Stimulated activated CD4-positive, alpha-beta T cell treated with anti-CD3 and anti-CD28 coated beads, TNF-alpha, amount 100 ng/mL, for 4 hours (primary cell): ENCODE measurements at places on chromosomes 16 and 17.

DNA sequence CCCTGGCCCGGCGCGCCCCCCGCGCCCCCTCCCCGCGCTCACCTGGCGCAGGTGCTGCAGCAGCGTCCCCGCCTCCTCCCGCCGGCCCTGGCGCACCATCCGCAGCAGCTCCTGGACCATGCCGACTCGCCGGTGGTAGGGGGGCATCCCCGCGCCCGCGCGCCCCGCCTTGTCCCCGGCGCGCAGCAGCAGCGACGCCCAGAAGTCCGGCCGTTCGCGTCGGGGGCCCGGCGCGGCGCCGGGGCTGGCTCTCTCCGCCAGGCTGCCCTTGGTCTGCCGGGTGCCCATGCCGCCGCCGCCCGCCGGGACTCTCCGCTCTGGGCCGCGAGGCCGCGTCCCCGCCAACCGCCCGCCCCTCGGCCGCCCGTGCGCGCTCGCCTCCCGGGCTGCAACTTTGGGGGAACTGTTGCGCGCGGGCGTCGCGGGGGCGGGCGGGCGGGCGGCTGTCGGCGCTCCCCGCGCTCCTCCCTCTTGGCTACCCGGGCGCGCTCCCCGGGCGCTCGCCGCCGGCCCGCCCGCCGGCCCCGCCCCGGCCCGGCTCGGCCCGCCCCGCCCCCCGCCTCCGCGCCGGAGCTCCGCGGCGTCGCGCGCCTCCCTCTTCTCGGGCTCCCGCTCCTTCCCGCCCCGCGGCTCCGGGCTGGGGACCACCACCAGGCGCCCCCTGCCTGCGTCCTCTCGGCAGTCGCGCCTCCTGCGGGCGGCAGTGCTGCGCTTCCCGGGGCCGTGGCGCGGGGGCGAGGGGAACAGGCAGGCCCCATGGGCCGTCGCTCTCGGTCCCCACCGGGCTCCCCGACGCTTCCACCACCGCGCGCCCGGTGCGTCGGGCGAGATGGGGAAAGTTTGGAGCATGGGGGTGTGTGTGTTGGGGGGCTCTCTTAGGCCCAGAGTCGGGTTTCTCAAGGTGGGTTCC, at the start of gene LRRC75A:
LRRC75A (minus strand) TSS at position 491 of the 910 bp plus-strand sequence; CDS start at position 288, 203 bp downstream.
- DNase-seq = peak; percentile 41

DNA sequence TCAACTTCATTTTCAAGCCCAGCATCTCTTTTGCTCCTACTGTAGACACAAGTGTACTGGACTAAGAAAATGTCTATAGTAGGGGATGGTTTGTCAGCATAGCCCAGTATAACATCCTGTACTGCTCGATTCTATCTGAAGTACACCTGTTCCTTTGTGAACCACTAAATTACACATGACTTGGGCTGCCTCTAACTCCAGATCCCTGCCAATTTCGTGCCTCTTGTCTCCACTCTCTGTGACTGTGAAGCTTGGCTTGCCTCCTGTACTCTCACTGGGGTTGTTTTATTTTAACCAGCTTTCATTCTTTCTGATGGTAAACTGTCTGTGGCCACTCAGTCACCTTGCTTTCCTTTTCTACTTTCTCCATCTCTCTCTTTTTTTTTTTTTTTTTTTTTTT, 24.5 kb downstream of the GFOD2 start:
- no peak for DNase-seq

GRCh38 chr17:14621826-14622614, 321.1 kb downstream of the HS3ST3B1 start:
- no peak for DNase-seq

DNA sequence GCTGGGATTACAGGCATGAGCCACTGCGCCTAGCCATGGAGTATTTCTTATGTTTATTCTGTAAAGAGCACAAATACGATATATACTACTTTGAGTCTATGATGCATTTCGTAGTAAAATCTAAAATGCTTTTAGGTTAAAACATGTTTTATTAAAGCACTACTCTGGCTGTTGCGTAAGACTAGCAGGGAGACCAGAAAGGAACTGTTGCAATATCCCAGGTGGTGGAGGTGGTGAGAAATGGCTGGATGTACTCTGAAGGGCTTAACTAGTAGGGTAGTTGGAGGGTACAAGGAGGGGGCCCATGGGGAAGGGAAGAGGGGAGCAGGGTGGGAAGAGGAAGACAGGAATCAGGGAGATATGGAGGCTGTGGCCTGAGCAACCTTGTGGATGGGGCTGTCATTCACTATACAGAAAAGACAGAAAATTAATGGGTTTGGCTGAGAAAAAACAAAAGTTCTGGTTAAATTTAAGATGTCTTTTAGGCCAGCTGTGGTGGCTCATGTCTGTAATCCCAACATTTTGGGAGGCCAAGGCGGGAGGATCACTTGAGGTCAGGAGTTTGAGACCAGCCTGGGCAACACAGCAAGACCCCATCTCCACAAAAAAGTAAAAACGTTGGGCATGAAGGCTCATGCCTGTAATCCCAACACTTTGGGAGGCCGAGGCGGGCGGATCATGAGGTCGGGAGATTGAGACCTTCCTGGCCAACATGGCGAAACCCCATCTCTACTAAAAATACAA, 35.8 kb downstream of the ST3GAL2 start:
- no peak for DNase-seq

- DNase-seq = no peak
Measured at GRCh38 chr17:43353393-43353792, 45.4 kb upstream of the ARL4D start.

- no peak for DNase-seq
Measured at GRCh38 chr17:63555500-63556156, 5.4 kb downstream of the DCAF7 start.

DNA sequence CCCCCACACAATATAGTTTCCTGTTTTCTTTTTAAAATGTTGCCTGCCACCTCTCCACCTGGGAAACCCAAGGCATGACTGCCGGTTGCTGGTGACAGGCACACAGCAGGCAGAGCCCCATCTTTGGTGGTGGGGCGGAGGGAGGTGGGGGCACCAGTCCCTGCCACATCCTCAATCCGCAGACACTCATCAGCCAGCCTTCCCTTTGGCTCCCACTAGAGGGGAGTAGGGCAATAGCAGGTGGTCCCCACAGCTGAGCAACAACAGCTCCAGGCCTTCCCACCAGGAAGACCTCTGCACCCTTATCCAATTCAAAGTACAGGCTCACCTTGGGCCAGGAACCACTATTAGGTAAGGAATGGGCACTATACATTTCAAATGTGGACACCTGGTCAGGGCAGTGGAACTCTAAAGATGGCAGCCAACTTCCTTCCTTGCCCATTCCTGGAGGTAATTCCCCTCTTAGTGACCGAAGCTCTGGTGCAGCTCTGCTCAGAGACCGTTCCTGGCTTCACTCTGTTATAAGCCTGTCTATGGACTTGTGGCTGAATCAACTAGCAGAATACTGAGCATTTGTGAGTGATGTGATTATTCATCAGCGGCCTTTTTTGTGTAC, 13.9 kb downstream of the RECQL5 start:
- no peak for DNase-seq

DNA sequence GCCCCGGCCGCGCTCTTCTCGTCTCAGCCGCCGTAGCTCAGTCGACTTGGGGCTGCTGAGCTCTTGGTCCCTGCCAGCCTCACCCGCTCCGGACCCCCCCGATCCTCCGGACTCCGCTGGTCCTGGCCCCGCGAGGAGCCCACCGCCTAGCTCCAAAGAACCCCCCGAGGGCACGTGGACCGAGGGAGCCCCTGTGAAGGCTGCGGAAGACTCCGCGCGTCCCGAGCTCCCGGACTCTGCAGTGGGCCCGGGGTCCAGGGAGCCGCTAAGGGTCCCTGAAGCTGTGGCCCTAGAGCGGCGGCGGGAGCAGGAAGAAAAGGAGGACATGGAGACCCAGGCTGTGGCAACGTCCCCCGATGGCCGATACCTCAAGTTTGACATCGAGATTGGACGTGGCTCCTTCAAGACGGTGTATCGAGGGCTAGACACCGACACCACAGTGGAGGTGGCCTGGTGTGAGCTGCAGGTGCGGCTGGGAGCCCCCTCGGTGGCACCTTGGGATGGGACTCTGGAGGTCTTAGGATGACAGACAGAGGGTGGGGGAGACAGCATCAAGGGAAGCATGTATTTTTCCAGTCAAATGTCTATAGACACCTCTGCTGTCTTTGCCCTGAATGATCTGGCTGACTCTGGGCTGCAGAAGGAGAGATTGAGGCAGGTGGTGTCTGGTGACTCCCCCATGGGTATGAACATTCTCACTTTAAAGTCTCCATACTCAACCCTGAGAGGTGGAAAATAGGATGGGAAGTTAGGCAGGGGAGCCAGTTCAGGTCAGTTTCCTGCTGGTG, 635 bp downstream of the WNK4 start:
- no peak for DNase-seq

DNA sequence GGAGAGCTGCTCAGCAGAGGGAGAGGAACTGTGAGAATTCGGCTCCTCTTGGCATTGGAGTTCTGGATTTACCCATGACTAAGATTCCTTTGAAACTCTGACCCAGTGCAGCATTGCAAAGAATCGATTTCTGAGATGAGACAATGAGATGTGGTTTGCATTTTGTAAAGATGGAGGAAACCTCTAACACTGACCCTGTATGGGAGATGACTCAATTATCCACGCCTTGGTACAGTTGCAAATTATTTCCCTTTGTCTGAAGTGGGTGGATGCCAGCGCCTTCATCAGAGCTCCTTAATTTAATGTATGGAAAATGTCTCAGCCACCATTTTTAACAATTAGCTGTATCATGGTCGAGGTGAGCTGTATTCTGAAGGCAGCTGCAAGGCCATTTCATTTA, 53.4 kb downstream of the NUP93 start:
- no peak for DNase-seq

DNA sequence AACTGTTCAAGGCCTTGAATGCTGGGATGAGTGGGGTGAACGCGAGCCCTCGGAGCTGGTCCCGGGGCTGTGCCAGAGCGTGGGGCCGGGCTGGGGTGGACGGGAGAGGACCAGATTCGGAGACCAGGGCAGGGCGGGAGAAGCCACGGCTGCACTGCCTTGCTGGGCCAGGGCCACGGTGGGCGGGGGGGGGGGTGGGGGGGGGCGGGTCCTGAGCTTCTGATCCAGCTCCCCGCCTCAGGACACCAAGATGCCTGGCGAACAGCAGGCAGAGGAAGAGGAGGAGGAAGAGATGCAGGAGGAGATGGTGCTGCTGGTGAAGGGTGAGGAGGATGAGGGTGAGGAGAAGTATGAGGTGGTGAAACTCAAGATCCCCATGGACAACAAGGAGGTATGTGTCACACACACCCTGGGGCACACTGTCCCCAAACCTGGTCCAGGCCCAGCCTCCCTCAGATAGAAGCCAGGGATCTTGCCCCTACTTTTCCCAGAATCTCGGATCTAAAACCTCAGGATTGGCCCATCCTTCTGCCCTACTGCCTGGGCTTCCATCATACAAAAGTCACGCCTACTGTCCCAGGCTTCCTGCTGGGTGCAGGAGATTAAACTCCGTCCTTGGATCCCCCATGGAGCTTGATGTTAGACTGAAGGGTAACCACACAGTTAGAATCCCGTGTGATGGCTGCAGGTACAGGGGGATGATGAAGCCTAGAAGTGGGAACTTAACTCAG, 563 bp downstream of the ZNF771 start:
- no peak for DNase-seq

- DNase-seq = no peak
Measured at GRCh38 chr17:35074711-35075707, 11.5 kb upstream of the RFFL start.

DNA sequence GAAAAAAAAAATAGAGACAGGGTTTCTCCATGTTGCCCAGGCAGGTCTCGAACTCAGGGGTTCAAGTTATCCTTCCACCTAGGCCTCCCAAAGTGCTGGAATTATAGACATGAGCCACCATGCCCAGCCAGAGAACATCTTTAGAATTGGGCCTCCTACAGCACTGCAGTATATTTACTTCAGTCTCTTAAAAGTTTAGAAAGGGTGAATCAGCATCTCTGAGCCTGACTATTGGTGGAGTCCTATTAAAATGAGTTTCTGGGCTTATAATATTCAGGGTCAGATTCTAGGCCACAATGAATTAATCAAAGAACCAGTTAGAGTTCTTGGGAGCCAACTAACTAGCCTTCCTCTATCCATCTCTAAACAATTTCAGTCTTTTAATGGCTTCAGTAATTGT, 22.8 kb downstream of the TADA2A start:
- DNase-seq = no peak

DNA sequence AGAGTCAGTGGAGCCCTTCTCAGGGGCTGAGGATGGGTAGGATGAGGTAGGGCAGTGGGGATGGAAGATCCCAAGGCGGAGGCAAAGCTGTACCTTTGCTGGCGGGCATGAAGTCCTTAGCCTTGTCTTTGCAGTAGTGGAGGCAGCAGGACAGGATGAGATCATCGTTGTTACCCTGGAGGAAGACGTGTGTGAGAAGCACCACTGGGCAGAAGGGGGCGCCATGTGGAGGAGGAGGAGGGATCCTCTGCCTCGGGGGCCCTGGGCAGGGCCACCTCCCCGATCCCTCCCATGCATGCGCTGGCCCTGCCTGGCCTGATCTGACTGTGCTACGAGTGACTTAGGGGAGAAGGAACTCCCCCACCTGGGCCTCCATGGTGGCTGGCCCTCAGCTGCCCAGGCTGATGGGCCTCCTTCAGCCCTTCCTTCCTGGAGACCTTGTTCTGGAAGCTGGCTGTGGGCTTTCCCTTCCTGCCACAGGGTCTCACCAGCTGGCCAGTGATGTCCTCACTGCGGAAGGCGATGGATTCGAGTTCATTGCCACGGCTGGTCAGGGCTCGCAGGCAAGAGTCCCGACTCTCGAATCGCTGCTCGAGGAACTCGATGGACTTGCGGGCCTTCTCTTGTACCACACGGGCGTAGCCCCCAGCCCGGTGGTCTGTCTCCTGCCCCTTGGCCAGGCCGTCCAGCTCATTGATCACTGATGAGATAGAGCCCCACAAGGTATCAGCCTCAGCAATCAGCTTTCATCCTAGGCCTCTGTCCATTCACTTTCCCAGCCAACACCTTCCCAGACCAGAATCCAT, 10.3 kb downstream of the HIC1 start:
- no peak for DNase-seq

GRCh38 chr16:68275611-68276191, 11.4 kb downstream of the SLC7A6 start:
- DNase-seq = no peak

DNA sequence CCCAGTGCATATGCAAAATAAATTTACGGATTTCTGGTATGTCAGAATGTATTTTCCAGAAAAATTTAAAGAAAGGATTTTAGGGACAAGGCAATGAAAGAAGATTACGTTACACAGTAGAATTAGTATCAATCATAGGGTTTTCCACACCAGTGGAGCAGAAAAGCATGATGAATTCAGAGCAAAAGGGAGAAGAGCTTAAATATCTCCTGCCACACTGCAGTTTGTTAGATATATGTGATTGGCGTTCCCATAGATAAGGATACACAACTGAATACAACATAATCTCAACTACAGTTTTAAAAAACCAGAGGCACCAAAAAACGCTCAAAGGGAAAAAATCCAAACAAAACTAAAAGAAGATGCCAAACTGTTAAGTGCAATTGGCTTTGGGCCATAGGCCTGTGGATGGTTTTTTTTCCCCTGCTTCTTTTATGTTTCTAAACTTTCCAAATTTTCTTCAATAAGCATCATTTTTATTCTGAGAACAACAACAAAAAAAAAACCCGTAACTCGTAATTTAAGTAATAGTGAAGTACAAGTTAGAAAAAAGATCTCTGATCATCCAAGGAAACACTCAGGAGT, 22.3 kb downstream of the MARF1 start:
- DNase-seq = no peak
